ENCODE measurements at places on chromosomes 4 and X. TPM values are rescaled to one million over a fixed set of nuclear protein-coding genes. Genes with fewer than 3 reads are reported as not detected.

Gene KIAA1210
- total RNA-seq, result 0.69 TPM

DNA sequence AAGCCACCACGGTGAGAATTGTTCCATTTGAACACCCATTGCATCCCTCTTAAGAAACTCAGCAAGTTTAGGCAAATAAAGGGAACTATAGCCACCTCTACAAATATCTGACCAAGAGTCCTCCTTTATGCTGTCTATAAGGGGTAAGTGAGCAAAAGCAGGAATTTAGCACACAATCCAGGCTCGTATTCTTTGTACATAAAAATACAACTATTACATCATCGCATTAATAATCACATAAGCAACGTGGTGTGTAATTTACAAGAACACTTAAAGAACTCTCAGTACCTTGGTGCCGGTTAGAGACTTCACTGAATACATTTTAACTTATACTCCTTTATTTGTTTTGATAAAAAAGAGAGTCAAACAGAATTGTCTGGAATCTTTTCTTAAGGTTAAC lies 38.8 kb downstream of the PALLD start:
- no peak for DNase-seq

Gene STK26
- 26.3 TPM for total RNA-seq

GRCh38 chrX:38654302-38654701 lies 93.0 kb downstream of the TSPAN7 start:
- no peak for DNase-seq

All from urinary bladder (tissue), 4 donors.